Ovary (tissue), 10 donors: ENCODE measurements at places on chromosomes 3 and 15. TPM values are rescaled to one million over a fixed set of nuclear protein-coding genes. Genes with fewer than 3 reads are reported as not detected.

ATP8B4 gene
- 8.7 TPM for polyA plus RNA-seq

FANCD2 gene
- polyA plus RNA-seq: 4.3 TPM

PLA2G4D gene
- polyA plus RNA-seq: not detected

DNASE1L3 gene
- polyA plus RNA-seq: 10.3 TPM

TRAT1 gene
- polyA plus RNA-seq: not detected

CMTM7 gene
- 20.3 TPM for polyA plus RNA-seq

AQP9 gene
- polyA plus RNA-seq: 0.23 TPM

CCR8 gene
- polyA plus RNA-seq: 0.23 TPM

RBPMS2 gene
- polyA plus RNA-seq: 6.0 TPM

C2CD4A gene
- not detected for polyA plus RNA-seq

CLEC3B gene
- 63.5 TPM for polyA plus RNA-seq

CHRFAM7A gene
- 0.44 TPM for polyA plus RNA-seq

GPR171 gene
- 2.6 TPM for polyA plus RNA-seq

FSD2 gene
- not detected for polyA plus RNA-seq

DNA sequence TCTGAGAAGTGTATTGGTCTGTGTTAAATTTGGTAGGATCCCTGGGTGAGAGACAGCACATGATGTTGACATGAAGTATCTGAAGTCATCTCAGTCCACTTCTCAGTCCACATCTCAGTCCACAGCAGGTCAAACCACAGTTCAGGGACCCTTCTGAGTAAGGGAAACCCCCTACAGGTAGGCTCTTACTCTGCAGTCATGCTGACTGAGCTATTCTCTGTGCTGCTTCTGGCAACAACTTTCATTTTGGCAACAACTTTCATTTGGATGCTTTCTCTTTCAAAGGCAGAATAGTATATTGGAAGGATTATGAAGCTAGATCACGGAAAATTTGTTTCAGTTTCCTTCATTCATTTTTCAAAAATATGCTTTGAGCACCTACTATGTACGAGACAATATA lies 178.2 kb upstream of the GOLIM4 start:
- no peak for DNase-seq

GRCh38 chr15:69100821-69101220 lies 59.6 kb upstream of the GLCE start:
- DNase-seq: no peak

DNA sequence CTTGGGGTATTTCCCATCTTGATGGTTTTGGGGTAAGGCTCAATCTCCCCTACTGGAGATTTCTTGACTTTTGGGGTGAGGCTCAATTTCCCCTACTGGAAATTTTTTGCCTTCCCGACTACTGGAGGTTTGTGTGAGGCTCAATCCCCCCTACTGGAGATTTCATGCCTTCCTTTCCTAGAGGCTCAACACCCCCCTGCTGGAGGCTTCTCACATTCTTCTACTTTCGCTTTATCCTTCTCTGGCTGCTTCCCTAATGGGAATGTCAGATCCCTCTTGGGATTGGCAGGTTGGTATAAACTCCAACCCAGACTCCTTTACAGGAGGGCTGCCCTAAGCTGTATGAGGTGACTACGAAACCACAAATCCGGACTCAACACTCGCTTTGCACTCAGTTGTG lies 49.2 kb downstream of the KATNBL1 start:
- DNase-seq: no peak

GRCh38 chr3:8981296-8981695 lies 18.0 kb upstream of the RAD18 start:
- DNase-seq: no peak

GRCh38 chr15:52329987-52330386 lies 34.4 kb upstream of the MYO5C start:
- no peak for DNase-seq

- no peak for DNase-seq
Observed at GRCh38 chr3:146280864-146281263, 30.0 kb upstream of the PLSCR4 start.

- DNase-seq: no peak
Observed at GRCh38 chr3:178634975-178635374, 98.7 kb downstream of the KCNMB2 start.

GRCh38 chr3:152825566-152825965 lies 9.4 kb upstream of the P2RY1 start:
- no peak for DNase-seq

GRCh38 chr3:133561679-133562078 lies 11.8 kb upstream of the CDV3 start:
- DNase-seq: no peak

GRCh38 chr3:184543843-184544512 lies 17.6 kb upstream of the EPHB3 start:
- peak; percentile 81 for DNase-seq

DNA sequence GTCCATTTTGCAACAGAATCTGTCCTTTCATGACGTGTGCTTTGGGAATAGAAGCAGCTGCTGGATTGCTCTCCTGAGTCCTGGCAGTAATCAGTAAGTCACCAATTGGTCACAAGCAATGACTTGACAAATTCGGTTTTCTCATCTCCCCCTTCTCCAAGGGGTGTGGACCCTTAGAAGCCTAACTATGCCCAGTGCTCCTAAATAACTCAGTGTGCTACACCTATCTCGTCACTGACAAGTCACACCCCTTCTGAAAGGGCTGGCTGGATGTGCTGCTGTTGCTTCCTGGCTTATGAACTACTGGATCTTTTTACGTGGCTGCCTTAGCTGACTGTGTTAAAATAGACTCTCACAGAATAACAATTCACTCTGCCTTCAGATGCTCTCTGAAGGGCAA lies 1351.5 kb downstream of the ZPLD1 start:
- no peak for DNase-seq

DNA sequence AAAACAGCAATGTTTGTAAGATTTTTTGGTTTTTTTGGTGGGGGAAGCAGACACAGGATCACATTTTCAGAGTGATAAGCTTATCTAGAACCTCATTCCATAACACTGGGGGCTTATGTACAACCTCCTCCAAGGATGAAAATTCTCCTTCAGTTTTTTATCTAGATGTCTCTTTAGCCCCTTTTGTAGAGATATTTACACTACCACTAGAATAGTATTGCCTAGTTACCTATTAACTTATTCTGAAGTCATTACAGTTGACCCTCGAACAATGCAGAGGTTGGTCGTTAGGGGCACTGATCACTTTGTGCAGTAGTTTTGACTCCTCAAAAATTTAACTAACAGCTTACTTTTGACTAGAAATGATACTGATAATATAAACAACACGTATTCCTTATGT lies 32.8 kb downstream of the IFT57 start:
- no peak for DNase-seq

DNA sequence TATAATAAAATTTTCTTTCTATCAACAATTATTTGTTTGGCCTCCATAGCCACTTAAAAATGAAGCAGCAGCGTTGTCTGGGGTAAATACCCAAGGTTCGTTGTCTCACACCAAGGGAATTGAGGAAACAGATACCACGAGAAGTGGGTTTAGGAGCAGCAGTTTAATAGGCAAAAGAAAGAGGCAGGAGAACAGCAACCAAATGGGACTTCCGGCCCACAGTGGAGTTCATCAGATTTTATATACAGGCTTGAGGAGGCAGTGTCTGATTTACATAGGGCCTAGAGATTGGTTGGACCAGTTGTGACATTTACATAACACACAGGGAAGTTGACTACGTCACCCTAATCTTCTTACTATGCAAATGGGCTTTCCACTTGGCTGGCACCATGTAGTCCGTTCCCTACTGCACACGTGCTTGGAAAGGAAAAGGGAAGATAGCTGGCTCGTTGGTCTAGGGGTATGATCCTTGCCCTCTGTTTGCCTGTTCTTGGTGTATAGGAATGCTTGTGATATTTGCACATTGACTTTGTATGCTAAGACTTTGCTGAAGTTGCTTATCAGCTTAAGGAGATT lies 61.5 kb upstream of the SETMAR start:
- no peak for DNase-seq

GRCh38 chr3:128270559-128271492 lies 117.5 kb downstream of the EEFSEC start:
- DNase-seq: no peak

DNA sequence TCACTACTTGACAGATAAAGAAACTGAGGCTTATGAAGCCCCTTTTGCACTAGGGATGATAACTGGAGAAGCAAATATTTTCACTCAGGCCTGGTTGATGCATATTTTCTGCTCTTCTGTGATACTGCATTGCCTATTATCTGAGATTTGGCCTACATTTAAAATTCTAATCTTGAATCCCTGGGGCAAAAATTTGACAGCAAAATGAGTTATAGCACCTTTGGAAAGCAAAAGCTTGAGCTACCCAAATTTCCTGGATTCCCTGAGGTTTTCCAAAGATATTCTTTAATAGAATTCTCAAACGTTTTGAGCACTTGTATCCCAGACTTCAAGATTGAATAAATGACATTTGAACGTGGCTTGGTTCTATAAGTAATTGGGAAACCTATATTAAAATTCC lies 86.1 kb downstream of the NAALADL2 start:
- no peak for DNase-seq

DNA sequence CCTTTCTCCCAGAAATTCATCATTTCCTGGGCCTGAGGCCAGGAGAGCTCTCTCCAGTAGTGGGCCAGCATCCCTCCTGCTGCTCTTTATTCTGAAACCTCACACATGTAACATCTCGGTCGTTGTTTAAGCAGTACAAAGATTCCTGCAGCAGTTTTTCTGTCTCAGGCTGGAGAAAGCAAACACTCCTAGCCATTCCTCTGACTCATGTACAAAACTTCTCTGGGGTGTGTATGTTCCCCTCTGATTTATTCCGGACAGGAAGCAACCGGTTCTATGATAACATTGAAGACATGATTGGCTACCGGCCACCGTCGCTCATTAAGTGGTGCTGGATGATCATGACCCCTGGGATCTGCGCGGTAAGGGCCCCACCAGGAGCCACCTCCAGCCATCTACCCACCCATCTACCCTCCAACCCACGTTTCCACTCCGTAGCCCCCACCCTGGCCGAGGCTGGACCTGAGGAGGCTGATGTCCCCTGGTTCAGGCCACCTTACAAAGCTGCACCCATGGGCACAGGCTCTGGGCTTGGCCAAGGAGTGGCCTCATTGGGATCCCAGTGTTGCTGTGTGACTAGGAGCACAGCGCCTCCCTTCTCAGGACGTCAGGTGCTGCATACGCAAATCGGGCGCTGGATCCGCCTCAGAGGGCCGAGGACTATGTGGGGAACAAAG lies 58.6 kb upstream of the SLC6A1 start:
- DNase-seq: no peak

GRCh38 chr3:113625834-113626233 lies 70.6 kb downstream of the USF3 start:
- no peak for DNase-seq

- no peak for DNase-seq
Observed at GRCh38 chr3:41290736-41291135, 91.4 kb downstream of the CTNNB1 start.
